Cerebellar cortex (tissue), 1 donor: ENCODE measurements at places on chromosomes 6 and 20.

GRCh38 chr6:72850469-72850868, 228.6 kb downstream of the KCNQ5 start:
- DNase-seq = peak; percentile 6

GRCh38 chr6:14228571-14228970, 111.0 kb downstream of the CD83 start:
- no peak for DNase-seq

DNA sequence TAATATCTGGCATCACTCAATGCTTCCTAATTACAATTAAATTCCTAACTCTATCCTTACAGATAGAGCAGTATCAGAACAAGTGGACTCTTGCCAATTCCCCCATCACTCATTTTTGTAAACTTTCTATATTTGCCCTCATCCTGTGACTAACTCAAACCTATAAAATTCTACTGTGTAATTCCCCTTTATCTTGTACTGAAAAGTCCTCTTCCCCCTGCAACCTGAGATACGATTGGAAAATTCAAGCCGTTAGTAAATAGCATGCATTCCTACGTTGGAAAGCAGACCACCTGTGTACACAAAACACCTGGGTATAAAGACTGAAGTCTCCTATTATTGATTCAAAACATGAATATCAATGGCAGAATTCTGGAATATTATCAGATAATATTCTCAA, 70.4 kb upstream of the KCNQ5 start:
- no peak for DNase-seq

DNA sequence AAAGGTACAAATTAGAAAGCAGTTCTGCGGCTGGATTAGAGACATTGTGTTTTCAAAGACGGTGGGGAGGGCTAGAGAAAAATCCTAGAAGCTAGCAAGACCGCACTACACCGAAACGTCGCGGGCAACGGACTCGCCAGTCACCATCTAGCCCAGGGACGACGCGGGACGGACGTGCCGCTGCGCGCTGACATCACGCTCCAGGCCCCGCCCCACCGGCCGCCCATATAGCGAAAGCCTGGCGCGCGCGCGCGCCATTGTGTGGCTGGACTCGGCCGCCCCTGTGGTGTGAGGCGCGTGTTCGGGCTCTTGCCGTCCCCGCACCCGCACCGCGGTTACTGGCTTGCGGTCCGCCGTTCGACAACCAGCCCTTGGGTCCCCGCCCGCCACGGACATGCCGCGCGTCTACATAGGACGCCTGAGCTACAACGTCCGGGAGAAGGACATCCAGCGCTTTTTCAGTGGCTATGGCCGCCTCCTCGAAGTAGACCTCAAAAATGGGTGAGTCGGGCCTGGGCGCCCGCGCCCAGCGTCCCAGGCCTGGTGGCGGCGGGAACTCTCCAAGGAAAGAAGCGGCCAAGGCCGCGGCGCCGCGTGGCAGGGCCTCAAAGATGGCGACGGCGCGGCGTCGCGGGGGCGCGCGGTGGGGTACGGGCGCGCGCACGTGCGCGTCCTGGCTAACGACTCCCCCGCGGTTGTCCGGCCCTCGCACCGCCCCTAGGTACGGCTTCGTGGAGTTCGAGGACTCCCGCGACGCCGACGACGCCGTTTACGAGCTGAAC, at the start of gene SRSF6:
TSS of gene SRSF6 (plus strand) at position 257 of the 782 bp plus-strand sequence. CDS start at position 395, 138 bp downstream.
- DNase-seq = peak; percentile 93

GRCh38 chr6:111267764-111268333, 180.5 kb downstream of the SLC16A10 start:
- DNase-seq = no peak

- no peak for DNase-seq
Observed at GRCh38 chr20:55273149-55273548, 732.2 kb downstream of the CBLN4 start.

- no peak for DNase-seq
Observed at GRCh38 chr6:36754582-36755434, 57.2 kb downstream of the RAB44 start.

DNA sequence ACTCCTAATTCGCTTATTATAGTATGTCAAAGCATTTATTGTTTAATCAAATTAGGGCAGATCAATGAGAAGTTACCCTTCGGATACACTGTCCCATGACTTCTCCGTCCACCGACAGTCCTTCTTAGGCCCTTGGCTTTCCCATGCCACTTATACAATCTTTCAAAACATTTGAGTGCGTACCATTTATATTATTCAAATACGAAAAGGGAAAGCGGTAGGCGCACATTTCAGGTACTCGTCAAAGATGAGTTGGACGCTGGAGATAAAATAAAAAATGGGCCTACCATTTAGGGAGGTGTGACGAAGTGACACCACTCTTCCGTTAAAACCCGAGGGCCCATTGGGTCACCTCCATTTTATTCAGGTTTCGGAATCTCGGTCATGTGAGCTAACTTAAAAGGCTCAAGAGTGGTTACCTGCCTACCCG, 542 bp upstream of the AFG1L start:
- no peak for DNase-seq

- DNase-seq = no peak
Observed at GRCh38 chr6:99138445-99138844, 190.7 kb upstream of the FBXL4 start.

- no peak for DNase-seq
Observed at GRCh38 chr6:150717419-150717818, 117.7 kb downstream of the PLEKHG1 start.

DNA sequence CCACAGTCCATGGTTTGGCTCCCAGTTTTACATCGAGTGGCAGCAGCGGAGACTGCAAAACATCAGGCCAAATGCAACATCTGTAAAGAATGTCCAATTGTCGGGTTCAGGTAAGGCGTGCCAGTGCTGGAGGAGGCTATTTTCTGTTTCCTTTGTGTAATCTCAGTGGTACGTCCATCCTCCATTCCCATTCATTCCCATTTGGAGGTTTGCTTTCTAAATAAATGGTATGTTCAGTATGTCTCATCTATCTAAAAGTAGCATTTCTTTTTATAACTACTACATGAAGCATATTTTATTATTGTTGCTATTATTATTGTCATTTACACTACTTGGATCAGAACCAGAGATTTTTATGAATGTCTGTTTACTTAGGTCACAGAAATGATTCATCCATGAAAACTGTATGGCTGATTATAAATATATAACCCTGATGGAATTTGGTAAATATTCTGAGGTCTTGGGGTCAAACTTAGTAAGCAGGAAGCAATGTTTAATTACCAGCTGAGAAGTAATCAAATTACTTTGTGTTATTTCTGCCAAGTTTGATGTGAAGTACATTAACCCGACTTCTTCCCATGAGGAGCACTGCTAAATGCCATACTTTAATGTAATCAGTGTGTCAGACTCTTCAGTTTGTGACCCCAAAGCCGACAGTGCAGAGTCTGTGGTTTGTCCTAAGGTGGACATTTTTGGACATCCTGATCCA, 512.9 kb downstream of the UTRN start:
- DNase-seq = no peak

DNA sequence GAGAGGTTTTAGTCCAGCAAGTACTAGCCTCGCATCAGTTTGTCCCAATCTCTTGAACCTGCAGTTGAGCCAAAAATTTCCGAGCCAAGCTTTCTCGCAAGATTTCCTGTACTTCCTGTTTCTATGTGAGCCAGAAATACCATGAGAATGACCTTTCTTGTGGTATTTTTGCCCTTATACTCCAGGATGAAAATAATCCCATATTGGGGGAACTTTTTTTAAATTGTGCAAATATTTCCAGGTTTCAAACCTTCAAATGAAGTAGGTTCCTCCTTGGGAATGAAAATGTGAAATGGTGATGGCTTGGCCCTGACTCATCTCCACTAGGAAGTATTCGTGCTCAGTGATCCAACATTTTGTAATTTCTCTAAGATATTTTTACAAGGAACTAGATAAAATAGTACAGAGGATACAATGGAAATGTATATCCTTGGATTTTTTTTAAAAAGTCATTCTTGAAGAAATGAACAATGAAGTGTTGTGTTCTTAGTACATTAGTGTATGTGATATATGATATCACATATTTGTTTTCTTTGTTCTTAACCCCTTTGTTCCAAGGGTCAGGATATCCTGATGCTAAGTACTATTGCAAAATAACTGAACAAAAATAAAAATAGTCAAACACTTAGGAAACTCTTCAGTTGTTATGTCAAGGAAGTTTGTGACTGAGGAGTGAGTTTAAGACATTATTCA, 184.0 kb downstream of the PDE7B start:
- no peak for DNase-seq

GRCh38 chr6:5766260-5766659, 240.5 kb downstream of the NRN1 start:
- DNase-seq = no peak

DNA sequence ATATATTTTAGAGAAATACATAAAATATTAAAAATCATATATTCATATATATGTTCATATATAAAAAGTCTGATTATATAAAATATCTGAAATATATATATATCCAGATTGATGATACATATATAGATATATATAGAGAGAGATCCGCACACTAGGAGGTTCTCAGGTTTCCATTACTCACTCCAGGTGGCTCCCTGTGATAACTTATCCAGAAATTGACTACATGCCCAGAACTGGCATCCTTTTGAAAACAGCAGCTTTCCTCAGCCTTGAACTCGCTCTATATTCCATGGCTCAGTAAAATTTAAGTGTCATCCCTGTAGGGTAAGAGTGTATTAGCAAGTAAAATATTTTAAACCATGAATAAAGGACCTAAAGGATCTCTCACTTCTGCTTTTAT, 206.8 kb downstream of the TINAG start:
- DNase-seq = no peak

GRCh38 chr6:120894077-120894476, 440.2 kb downstream of the TBC1D32 start:
- no peak for DNase-seq

DNA sequence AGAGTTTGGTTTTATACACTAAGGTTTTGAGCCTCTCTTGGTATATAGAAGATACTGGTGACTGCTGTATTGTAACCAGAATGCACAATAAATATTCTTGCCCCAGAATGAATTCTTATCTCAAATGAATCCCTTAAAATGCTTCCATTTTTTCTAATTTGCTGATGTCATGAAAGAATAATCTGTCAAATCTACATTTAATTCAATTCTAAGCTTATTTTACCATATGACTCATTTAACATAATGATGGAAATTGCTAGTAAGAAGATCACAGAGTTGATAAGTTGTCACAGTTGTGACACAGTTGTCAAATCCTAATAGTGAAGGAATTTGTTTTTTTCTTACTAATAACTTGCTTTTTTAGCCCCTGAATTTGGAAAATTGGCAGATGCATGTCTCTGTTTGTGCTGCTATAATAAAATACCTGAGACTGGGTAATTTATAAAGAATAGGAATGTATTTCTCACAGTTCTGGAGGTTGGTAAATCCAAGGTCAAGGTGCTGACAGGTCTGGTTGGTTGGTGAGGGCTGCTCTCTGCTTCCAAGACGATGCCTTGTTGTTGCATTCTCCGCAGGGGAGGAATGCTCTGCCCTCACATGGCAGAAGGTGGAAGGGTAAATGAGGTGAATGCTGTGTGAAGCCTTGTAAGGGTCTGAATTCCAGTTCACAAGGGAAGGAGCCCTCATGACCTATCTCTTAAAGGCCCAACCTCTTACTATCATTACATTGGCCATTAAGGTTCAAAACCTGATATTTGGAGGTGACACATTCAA, 4.7 kb downstream of the ECT2L start:
- DNase-seq = no peak

- DNase-seq = peak; percentile 73
Observed at GRCh38 chr6:106979435-106979884, 4.9 kb upstream of the CD24 start.

GRCh38 chr20:16641511-16642023, 68.3 kb upstream of the KIF16B start:
- DNase-seq = no peak

DNA sequence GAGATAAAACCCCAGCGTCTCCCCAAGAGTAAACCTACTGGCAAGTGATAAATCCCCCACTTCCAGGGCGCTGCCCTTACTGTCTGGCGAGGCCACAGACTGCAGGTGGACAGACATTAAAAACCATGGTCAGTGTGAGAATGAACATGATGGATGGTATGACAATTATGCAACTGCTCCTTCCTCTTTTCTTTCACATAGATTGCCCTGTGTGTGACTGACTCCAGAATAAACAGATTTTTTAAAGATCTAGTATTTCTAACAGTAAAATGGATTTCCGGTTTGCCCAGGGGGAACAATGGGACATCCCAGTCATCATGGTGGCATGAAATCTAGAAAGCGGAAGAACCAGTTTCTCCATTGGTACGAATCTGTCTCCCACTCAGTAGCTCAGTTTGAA, 153.7 kb downstream of the FOXC1 start:
- DNase-seq = no peak

GRCh38 chr20:11982955-11983470, 65.3 kb downstream of the BTBD3 start:
- no peak for DNase-seq

- DNase-seq = peak; percentile 70
Observed at GRCh38 chr20:49290608-49291191, 12.8 kb upstream of the ZNFX1 start.

- no peak for DNase-seq
Observed at GRCh38 chr20:6588296-6588695, 179.2 kb upstream of the BMP2 start.

DNA sequence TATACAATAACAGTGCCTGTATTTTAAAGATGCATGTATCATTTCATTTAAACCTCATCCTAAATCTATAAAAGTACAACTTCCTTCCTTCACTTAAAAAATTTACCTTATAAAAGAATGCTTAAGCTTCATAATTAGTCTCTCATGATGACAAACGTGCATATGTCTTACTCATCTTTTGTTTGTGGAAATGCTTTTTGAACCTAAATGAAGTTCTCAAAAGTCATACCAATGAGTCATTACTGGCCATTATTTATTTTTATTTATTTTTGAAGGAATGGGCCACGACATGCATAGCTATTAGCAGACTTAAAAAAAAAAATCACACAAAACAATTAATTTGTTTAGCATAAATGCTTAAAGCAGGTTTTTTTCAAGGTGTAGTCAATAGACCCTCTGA, 3.7 kb downstream of the TFB1M start:
- DNase-seq = no peak
